BE2C (cell line): ENCODE measurements at places on chromosomes 6 and 20.

DNA sequence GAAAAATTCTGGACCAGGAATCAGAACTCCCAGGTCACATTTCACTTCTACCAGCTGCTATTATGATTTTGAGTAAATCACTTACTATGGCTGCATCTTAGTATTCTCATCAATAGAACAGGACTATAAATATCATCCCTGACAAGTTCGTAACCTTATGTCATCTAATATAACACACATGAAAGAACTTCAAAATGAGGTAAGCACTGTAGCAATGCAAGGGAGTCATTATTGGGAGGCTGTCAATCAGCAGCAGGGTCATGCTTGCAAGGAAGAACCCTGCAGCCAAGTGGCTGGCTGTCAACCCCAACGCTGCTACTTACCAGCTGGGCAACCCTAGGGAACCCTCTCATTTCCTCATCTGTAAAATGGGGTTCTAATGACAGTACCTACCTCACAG, 123.3 kb upstream of the B3GAT2 start:
- no peak for DNase-seq

- DNase-seq: no peak
These were observed 190.2 kb downstream of the DTNBP1 start for GRCh38 chr6:15472621-15473020.

- no peak for DNase-seq
These were observed 14.4 kb downstream of the PFDN4 start for GRCh38 chr20:54221996-54222890.

- no peak for DNase-seq
These were observed 55.9 kb upstream of the KCNK16 start for GRCh38 chr6:39378175-39378959.

- no peak for DNase-seq
These were observed 42.5 kb downstream of the ATP9A start for GRCh38 chr20:51725584-51726176.

DNA sequence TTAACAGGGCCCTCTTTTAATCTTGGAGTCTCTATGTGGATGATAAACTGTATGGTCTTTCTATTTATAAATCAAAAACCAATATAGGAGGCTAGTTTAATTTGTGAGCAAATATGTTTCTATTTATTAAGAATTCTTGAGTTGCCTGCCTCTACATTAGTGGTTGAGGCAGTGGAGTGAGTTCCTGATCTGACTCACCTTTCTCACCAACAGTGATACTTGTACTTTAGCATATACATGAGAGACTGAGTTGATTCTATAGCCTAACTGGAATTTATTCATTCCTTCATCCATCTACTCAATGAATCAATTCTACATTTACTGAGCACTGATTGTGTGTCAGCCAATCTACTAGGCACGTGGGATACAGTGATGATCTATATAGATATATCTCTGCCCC, 126.9 kb downstream of the TRMT11 start:
- no peak for DNase-seq

GRCh38 chr20:16128538-16129106, 444.6 kb downstream of the KIF16B start:
- DNase-seq: no peak

DNA sequence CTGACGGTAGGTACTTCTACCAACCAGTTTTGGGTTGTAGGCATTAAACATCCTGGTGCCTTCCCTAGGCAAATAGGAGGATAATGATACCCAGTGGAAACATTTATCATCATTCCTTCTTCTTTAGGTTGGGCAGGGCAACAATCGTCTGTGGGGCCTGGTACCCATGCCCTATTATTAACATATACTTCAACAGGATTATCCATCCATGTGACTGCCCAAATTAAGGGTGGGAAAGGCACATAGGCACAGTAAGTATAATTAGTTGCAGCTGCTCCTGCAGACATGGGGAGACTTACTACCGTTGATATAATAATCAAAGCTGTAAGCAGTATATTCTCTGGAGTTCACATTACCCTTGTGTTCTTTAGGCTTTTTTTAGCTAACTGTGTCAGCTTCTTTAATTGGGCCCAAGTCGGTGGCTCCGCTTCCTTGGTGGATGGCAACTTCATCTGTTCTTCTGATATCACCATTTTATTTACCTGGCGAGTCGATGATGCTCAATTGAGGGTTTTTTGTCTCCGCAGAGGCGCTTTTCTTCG, 16.8 kb downstream of the RPL7L1 start:
- DNase-seq: no peak

DNA sequence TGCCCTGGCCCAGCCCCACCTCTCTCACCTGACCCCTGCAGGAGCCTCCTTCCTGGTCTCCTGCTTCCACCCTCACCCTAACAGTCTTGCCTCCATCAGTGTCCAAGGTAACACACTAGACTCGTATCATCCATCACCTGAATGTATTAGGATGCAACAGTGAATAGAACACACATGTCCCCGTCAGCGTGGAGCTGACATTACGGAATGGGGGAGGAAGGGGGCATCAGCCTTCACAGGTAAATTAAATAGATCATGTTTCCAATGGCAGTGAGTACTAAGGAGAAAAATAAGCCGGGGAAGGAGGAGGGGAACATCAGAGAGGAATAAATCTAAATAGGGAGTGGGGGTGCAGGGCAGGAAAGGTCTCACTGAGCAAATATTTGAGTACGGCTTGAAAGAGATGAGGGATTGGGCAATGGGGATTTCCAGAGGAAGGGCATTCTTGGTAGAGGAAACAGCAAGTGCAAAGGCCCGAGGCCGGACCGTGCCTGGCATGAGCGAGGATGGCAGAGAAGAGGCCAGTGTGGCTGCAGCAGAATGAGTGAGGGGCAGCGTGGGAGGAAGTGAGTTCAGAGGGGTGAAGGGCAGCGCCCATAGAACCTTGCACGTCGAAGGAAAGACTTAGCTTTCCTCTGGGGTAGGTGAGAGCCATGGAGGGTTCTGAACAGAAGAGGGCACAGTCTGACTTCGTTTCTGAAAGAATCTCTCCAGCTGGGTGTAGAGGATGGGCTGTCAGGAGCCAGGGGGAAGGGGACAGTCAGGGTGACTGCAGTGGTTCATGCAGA, 110.1 kb upstream of the PTPN1 start:
- DNase-seq: no peak
